Muscle of back (tissue), 13 donors: ENCODE measurements at places on chromosomes 2 and 18.

- DNase-seq, result no peak
These were observed 201.7 kb downstream of the SNTG2 start for GRCh38 chr2:1152375-1152774.

DNA sequence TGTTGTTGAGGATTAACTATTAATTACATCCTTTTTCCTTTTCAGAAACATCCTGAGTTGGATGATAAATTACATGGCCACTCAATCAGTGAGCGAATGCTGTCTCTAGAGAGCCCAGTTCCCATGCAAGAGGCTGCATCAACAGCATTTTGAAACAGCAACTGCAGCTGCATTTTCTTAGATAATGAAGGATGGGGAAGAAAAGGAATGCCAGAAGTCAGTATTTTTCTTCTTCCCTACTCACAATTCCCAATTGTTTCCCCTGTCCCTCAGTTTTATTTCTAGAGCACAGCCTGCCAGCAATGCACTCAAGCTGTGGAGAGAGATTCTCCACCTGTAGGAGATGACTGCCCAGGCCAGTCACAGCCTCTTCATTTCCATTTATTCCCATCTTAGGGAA, 6.9 kb downstream of the SCN7A start:
- peak; percentile 55 for DNase-seq

- DNase-seq, result no peak
These were observed 3.0 kb downstream of the ACTR1B start for GRCh38 chr2:97660775-97661389.

DNA sequence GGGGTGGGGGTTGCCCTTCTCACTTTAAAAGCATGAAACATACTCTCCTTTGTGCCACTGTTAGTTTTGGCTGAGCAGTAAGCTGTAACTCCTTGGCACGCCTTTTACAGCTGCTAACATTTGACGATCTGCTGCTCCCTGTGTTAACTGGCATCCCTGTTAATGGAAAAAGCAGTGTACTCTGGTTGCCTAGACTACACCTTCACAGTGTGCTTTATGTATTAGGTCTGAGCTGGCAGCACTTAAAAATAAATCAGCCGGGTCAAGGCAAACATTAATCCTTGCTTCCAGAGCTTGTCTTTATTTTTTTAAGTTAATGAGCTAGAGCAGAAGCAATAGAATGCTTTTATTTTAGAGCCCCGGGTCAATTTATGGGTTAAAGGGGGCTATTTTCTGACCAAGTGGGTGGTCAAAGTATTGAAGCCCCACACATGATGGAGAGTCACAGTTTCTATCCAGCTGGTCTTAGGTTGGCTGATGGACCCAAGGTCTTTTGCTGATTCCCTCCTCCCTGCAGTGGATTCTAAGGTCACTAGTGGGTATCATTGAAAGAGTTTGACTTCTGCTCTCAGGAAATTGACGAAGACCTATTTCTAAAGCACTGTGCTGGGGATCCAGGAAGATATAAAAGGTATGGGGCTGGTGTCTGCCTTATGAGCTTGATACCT, 54.5 kb downstream of the CFAP221 start:
- peak; percentile 45 for DNase-seq

GRCh38 chr2:29898999-29899398, 22.4 kb downstream of the ALK start:
- DNase-seq, result no peak

GRCh38 chr18:68056936-68057335, 540.4 kb upstream of the DSEL start:
- DNase-seq, result no peak

DNA sequence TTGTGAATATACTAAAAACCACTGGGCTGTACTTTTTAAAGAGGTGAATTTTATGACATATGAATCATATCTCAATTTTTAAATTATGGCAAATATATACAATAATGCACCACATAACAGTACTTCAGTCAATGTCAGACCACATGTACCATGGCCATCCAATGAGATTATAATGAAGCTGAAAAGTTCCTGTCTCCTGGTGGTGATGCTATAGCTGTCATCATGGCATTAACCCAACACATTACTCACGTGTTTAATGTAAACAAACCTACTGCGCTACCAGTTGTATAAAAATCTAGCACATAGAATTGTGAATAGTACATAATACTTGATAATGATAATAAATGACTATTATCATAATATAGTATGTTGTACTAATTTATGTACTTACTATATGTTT, 77.6 kb upstream of the ID2 start:
- no peak for DNase-seq

GRCh38 chr2:9768388-9768787, 74.9 kb upstream of the TAF1B start:
- DNase-seq, result no peak
